ENCODE measurements at places on chromosomes 13 and 19. TPM values are rescaled to one million over a fixed set of nuclear protein-coding genes. Genes with fewer than 3 reads are reported as not detected.

GRCh38 chr13:37648609-37649008 lies 50.0 kb upstream of the POSTN start:
- DNase-seq: no peak

DNA sequence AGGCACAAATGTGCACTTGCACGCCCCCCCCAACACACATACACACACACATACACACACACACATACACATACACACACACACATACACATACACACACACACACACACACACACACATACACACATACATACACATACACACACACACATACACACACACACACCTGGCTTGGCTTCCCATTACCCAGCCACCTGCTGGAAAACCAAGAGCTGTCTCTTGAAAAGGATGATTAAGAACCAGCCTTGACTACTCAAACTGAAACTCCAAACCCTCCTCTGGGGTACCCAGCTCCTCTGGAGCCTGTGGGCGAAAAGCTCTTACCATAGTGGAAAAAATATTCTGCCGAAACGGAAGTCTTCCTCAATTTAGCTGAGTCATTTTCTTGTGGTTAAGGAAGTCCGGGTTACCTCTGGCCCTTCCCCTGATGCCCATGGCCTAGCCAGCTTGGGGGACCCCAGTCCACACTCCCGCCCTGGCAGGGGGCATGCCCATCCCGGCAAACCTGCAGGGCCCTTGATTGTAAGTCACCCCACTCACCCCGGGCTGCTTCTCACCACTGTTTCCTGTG lies 21.9 kb downstream of the CEBPA start:
- DNase-seq: no peak

DNA sequence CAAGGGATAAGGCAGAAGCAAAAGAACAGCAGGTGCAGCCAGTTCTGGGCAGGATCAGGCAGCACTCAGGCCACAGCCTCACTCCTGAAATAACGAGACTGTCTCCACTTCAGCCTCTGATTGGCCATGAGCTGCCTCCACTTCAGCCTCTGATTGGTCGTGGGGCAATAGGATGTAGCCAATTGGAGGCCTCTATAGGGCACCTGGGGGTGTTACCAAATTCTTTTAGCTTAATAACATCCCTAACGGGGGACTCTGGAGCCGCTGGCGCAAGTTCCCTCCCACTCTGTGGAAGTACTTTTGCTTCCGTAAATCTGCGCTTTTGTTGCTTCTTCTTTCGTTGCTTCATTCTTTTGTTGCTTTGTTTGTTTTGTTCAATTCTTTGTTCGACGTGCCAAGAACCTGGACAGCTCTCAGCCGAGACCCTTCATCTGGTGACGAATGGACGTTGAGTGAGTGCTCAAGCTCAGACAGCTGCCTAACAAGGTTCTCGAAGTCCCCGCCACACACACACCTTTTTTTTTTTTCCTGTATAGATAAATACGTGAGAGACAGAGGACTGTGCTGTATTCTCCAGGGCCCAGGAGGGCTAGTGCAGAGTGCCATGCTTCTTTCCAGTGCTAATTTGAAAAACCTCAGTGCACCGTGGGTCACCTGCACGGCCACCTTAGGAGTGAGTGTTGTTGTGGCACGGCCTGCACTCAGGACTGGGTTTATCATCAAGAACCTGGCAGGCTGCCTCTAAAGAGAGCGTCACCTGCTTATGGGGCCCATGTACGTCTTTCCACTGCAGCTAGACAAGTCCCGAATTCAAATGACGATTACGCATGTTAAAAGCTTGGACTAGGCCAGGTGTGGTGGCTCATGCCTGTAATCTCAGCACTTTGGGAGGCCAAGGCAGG lies 32.0 kb upstream of the TUBGCP3 start:
- peak; percentile 9 for DNase-seq

GRCh38 chr13:112127564-112128330 lies 60.8 kb downstream of the SOX1 start:
- DNase-seq: no peak

DNA sequence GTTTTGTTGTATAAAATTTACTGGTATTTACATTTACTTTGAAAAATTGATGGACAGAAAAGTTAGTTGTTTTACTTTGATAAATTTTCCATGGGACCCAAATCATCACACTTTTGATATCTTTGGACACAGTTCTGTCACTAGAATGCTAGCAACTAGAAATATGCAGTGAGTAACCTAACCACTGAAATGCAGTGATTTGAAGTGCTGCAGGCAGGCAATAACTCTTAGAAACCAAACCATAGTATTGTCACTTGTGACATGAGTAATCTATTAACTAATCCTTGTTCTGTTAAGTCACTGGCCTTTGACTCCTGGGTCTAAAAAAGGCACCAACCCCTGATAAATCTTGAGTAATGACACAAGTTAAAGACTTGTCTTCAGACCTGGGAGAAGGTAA lies 620.0 kb upstream of the ATXN8OS start:
- no peak for DNase-seq

DNA sequence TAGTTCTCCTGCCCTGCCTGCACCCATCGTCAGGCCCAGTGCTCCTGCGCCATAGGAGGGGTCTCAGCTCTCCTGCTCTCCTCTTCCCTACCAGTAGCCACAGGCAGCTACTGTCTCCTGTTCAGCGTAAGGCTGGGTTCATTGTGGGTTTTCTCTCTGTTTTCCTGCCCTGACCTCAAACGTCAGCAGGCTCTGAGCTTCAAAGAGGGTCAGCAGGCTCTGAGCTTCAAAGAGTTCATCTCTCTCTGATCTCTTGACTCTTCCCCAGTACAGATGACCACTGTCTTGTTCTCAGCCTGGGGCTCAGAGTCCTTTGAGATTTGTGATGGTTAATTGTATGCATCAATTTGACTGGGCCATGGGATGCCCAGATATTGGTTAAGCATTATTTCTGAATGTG lies 4.6 kb upstream of the CPB2 start:
- DNase-seq: no peak

CYP4F2 gene
- not detected for total RNA-seq

DNA sequence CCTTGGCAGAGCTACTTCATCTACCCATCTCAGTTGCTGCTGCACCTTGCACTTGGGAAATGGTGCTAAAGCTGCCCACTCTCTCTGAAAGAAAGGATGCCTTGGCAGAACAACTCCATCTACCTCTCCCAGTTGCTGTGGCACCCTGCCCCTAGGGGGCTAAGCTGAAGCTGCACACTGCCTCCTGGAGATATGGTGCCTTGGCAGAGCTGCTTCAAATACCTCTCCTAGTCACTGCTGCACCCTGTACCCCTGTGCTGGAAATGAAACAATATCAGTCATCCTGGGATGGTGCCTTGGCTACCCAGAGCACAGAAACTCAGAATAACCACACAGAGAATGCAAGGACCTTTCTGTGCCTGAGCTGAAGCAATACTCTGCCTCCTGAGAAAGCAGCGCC lies 615.8 kb downstream of the DIAPH3 start:
- no peak for DNase-seq

SLC25A41 gene
- not detected for total RNA-seq

GRCh38 chr19:46324277-46324676 lies 22.6 kb upstream of the PPP5C start:
- no peak for DNase-seq

- DNase-seq: no peak
Observed at GRCh38 chr13:97027162-97027554, 32.9 kb upstream of the OXGR1 start.

Data from OCI-LY7 (cell line).